HuH-7.5 (cell line): ENCODE measurements at places on chromosomes 2 and 18.

DNA sequence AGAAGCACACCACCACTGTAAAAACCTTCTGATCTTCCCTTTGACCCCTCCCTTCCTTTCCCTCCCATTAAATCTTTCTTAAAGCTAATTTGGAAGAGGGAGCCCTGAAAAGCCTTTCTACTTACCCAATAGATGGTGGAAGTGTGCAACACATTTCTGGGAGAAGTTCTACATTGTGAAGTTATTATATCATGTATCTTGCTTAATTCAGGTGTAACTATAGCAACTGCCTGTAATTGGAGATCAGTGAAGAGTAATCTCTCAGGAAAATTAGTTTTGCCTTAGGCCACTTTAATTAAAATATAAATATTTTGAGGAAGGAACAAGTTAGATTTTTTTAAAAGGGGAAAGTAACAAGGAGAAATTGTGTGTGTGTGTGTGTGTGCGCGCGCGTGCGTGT is 266.0 kb downstream of the SH3BP4 start:
- no peak for DNase-seq

GRCh38 chr2:176727696-176728095 is 458.5 kb downstream of the MTX2 start:
- DNase-seq: no peak

GRCh38 chr2:12173271-12173942 is 427.0 kb downstream of the LPIN1 start:
- DNase-seq: no peak

DNA sequence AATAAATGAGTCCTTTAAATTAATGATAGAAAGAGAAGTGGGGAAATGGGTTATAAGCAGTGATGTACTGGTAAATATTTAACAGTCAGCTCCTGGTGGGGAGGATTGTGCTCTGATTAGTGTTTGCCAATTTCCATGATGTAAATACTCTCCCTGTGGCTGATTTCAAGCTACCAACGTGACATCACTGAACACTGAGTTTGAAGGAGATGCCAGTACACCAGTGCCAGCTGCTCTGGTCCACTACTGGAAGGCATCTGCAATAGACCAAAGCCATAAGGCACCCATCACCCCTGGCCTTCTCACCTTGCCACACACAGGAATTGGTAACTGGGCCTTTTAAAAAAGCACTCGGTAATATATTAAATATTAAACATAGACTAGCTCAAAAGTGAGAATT is 77.7 kb downstream of the TGOLN2 start:
- no peak for DNase-seq

GRCh38 chr2:54042897-54043620 is 72.3 kb upstream of the PSME4 start:
- DNase-seq: no peak
